ENCODE measurements at places on chromosomes 12 and 14.

DNA sequence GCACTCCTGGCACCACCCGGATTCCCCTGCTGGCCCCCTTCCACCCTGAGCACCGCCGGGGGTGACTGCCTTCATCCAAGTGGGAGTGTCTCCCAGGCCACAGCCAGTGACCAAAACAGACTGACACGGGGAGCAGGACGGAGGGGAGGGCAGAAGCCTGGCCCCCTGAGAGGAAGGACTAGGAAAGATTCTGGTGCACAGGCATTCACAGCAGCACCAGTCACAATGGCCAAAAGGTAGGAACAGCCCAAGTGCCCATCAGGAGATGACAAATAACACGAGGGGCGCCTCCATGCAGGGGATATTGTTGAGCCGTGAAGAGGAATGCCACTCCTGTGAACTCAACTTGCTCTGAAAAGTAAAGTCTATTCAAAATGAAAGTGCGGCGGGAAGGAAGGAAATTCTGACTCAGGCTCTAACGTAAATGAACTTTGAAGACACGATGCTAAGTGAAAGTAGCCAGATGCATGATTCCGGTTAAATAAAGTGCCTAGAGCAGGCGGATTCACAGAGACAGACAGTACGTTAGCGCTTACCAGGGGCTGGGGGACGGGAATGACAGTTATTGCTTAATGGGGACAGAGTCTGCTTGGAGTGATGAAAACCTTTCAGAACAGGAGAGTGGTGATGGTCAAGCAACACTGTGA, 146.1 kb upstream of the NCOR2 start:
- DNase-seq = no peak

DNA sequence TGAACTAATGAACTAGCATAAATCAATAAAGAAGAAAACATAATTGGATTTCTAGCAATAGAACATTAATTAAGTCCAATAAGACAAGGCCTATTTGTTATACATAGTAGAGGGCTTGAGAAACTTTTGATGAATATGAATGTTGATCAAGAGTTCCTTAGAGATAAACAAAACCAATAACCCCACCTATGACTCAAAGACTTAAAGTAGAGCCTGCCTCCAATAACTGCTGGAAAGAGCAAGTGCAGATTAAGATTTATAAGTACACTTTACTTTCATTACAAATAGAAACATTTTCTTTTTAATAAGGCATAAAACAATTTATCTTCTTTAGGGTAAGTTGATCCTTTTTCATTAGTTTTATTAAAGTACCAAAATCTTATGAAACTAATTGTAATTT, 185.7 kb downstream of the SRGAP1 start:
- no peak for DNase-seq

GRCh38 chr12:113019025-113019424, 37.5 kb upstream of the DTX1 start:
- no peak for DNase-seq

DNA sequence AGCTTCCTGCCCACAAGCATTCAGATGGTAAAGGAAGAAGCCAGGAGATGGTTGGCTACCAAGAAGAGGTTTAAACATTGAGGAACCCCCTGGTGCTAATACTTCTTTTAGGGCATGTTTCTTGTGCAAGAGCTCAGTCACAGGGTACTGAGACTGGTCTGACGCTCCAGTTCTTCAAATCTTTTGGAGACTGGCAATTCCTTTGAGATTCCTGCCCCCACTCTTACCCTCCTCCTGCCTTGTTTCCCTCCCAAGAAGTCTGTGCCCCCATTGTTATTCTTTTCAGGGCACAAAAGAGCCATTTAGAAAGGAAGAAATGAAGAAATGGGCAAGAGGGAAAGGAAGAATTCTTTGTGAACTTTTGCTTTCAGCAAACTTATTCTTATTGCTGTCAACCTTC, 11.8 kb downstream of the A2ML1 start:
- no peak for DNase-seq

DNA sequence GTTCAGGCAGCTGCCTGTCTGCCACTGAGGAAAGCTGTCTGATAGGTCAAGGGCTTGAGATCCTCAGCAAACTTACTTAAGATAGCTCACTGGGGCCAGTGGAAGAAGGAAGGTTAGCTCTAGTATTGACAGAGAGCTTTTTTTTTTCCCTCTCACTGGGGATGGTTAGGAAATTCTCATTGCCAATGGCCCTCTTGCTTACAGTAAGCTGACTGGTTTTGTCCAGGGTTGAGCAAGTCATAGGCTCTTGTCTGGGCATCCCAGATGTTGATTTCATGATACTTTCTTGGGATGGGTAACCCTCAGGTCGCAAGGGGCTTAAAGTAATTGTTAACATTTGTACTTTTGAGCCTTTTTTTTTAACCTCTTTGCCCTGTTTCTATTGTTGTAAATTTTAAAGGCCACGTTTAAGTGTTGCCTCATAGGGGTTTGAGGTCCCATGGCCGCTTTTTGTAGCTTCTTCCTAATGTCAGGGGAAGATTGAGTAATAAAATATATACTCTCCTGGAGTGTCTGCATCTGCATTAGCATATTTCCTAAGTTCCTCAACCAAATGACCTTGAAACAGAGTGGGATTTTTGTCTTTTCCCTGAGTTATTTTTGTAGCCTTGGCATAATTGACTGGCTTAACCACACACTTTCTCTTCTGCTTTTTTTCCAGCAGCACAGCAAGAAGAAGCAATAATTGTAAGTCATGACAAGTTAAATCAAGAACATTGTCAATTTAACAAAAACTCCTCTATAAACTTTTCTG, 716.0 kb downstream of the LRFN5 start:
- DNase-seq = no peak

All from NCI-H345 (cell line).